ENCODE measurements at places on chromosomes 16 and 17.

DNA sequence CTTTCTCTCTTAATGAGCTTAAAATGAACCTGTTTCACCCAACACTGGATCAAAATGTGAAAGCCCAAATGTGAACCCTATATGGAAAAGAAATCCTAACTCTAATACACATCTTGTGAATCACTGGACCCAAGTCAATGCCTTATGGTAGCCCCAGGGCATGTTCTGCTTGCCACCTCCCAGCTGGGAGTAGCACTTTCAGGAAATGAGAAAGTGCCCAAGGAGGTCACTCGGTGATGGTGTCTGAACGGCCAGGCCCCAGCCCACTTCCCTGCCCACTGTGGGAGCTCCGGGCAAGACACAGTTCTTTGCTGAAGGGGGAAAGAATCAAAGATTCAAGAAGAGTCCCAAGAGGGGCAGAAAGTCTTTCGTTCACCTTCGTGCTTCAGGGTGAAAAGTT lies 46.1 kb downstream of the GTF3C1 start:
- no peak for DNase-seq

DNA sequence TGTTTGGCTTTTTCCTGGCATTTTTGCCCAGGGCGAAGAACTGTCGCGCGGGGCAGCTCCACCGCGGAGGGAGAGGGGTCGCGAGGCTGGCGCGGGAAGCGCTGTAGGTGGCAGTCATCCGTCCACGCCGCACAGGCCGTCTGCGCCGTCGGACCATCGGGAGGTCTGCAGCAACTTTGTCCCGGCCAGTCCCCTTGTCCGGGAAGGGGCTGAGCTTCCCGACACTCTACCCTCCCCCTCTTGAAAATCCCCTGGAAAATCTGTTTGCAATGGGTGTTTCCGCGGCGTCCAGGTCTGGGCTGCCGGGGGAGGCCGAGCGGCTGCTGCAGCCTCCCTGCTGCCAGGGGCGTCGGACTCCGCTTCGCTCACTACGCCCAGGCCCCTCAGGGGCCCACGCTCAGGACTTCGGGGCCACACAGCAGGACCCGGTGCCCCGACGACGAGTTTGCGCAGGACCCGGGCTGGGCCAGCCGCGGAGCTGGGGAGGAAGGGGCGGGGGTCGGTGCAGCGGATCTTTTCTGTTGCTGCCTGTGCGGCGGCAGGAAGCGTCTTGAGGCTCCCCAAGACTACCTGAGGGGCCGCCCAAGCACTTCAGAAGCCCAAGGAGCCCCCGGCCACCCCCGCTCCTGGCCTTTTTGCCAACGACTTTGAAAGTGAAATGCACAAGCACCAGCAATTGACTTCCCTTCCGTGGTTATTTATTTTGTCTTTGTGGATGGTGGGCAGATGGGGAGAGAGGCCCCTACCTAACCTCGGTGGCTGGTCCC lies 2.3 kb upstream of the CBX4 start:
- no peak for DNase-seq

DNA sequence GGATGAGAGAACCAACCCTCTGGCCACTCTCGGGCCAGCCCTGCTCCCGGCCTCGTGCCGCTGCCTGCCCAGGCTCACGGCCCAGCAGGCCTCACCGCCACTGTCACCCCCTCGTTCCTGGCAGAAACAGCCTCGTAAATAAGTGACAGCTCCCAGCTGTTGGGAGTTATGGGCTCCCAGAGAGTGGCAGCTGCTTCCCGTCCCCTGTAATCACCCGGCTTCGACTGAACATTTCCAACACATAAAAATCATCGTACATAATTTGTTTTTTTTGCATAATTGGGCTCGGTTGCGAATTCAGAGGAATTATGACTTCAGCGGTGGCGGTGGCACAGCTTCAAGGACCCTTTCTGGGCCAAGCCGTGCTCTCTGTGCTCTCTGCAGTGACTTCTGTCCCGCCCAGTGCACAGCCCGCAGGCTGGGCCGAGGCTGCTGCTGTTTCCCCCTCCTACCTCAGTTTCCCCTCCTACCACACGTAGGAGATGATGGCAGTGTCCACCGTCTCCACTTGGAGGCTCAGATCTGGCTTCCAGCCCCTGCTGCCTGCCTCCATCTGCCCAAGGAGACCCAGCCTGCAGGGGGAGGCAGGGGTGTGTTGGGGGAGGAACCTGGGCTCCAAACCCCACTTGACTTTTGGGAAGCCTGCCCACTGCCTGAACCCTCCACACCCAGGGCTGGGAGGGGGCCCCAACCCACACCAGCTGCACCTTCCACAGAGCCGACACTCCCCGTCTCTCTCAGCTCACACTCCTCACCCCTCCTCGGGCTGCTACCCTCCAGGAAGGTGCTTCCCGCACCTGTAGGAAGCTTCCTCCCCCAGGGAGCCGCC lies 84.9 kb downstream of the RTN4RL1 start:
- no peak for DNase-seq

DNA sequence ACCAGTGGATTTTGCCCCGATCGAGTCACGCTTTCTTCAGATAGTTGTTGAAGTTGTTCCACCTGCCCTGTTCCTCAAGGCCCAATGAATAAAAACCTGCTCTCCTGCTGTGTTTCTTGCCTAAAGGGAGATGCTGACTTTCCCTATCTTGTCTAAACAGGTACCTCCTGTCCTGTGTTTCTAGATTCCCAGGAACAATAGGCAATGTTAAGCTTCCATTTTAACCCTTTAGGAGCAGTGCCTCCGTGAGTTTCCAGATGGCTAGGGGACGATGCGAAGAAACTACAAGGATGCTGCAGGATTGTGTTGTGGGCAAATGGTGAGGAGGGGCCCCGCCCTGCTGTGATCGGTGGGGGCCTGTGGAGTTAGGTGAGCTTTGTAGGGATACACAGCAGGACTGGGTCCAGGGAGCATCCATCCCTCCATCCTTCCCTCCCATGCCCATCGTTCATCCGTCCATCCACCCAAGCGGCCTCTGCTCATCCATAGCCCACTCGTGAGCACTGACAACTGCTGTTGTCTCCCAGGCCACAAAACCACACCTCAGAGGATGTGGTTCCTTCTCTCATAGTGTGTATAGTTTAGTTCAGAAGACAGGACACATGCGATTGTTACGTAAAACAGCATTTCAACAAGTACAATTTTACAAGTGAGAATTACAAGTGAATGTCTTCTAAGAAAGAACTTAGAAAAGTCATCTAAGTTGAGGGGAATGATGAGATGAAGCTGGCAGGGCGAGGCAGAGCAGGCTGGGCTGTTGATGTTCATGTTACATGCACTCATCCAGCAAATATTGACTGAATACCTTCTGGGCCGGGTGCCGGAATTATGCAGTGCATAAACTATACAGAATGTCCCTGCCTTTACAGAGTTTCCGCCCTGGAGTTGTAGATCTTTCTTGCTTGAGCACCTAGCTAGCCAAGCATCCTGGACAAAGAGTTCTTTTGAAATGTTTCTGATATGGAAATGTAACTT lies 5.2 kb downstream of the ARSG start:
- DNase-seq: peak; percentile 17

Measured in stimulated activated CD4-positive, alpha-beta T cell treated with anti-CD3 and anti-CD28 coated beads, TNF-alpha, amount 100 ng/mL, for 4 hours (primary cell).